Neural crest cell (in vitro differentiated cells): ENCODE measurements at places on chromosomes 1 and 21. TPM values are rescaled to one million over a fixed set of nuclear protein-coding genes. Genes with fewer than 3 reads are reported as not detected.

VCAM1 gene
- 8.6 and 8.7 TPM in 2 replicates for total RNA-seq

- no peaks in the 10 kb centered on the region for H3K27me3 ChIP-seq
- no peak overlapping the region for H3K27ac ChIP-seq
- H3K4me3 ChIP-seq, result no peak overlapping the region
- H3K4me1 ChIP-seq, result no peaks in the 10 kb centered on the region
- no peak for DNase-seq
These were observed 106.9 kb upstream of the F3 start for GRCh38 chr1:94648225-94649007.

KRTAP7-1 gene
- total RNA-seq, result not detected in 2 replicates

GRCh38 chr21:42465803-42466127, 30.3 kb downstream of the RSPH1 start:
- H3K36me3 ChIP-seq, result no peaks in the 10 kb centered on the region
- no peak overlapping the region for H3K4me3 ChIP-seq
- DNase-seq, result no peak
- no peak overlapping the region for H3K27ac ChIP-seq
- no peaks in the 10 kb centered on the region for H3K27me3 ChIP-seq

DNA sequence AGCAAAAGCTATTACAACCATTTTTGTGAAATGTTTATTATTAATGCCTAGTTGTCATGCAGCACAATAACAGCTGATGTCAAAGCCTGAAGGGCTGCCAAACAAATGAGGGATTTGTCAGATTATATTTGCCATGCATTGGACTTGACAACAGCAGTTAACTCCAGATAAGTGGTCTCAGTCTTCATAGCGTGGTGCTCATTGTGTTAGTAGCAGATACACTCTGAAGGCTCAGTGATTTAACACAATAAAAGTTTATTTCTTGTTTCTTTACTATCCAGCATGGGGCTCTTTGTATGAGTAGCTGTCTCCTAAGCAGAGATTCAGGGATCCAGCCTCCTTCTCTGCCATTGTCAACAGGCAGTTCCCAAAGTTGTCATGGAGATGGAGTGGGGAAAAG, 76.0 kb upstream of the PTGFRN start:
- no peak overlapping the region for H3K4me3 ChIP-seq
- no peaks in the 10 kb centered on the region for H3K27me3 ChIP-seq
- no peak for DNase-seq
- H3K4me1 ChIP-seq, result peaks cover 33% of the 10 kb centered on the region

GRCh38 chr1:183562701-183563100, 27.6 kb downstream of the NCF2 start:
- H3K36me3 ChIP-seq, result no peaks in the 10 kb centered on the region
- H3K27ac ChIP-seq, result no peak overlapping the region
- H3K4me1 ChIP-seq, result no peaks in the 10 kb centered on the region
- no peak overlapping the region for H3K4me3 ChIP-seq
- DNase-seq, result no peak

DNA sequence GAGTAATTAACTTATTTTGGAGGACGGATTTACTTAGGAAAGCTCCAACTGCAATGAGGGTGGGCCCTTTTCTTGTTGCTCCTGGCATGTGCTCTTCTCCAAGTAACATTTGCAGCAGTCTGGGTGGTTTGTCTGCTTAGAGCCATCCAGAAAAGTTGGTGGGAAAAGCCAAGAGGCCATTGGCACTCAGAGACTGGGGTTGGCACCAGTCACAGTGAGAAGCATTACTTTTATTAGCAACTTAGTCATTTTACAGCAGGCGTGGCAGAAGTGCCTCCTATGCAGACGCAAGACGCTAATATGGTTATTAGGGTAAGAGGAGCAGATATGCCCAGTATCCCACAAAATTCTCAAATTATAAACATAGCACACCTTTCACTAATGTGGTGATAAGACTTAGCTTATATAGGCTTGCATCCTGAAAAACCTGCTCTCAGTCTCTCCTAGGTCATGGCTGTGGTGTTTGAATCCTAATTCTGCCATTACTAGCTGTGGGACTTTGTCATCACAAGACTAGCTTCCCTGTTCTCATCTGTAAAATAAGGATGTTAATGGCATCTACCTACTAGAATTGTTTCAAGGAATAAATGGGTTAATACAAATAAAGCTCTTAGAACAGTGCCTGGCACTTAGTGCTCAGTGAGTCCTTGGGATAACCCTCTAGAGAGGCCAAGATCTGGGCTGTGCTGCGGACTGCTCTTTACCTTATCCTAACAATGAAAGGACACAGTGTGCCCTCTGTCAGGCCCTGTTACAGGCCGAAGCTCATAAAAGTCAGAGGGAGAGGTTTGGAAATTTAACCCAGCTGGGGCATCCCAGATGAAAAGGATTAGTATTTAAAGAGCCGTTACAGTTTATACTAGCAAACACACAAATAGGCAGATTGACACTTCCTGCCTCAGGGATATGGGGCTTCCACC, 154.6 kb downstream of the ROR1 start:
- peaks cover 2% of the 10 kb centered on the region for H3K36me3 ChIP-seq
- no peaks in the 10 kb centered on the region for H3K27me3 ChIP-seq
- DNase-seq, result no peak
- no peak overlapping the region for H3K4me3 ChIP-seq

DNA sequence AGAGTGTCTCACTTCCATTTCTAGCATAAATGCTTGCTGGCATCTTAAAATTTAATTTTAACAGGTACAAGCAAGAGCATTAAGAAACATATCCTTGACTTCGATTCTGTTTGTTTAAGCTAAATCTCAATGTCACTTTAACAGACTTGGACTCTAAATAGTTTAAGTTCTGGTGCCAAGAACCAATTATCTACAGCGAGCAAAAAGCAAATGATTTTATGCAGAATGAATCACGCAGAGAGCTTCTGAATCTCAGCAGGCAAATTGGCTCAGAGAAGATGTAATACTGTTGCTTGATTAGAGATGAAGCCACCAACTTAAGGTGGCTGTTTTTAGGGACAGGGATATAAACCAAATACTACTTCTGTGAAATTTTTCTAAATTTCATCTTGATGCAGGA, 117.0 kb upstream of the PLD5 start:
- no peaks in the 10 kb centered on the region for H3K27me3 ChIP-seq
- DNase-seq, result no peak
- H3K4me3 ChIP-seq, result no peak overlapping the region
- no peak overlapping the region for H3K27ac ChIP-seq
- H3K36me3 ChIP-seq, result no peaks in the 10 kb centered on the region

DNA sequence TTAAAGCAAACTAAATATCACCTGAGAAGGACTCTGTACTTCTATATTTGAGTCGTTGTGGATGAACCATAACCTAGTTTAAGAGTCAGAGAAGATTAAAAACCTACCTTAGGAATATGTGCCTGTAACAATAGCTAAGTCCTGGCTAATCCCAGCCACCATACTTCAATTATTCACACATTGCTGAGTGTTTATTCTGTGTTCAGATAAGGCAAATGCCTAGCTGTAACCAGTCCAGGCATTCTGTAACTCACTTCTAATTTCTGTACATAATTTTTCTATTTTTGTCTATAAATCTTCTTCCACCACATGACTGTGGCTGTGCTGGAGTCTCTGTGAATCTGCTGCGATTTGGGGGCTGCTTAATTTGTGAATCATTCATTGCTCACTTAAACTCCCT, 441.9 kb upstream of the ADAMTS5 start:
- no peaks in the 10 kb centered on the region for H3K4me1 ChIP-seq
- H3K27me3 ChIP-seq, result no peaks in the 10 kb centered on the region
- DNase-seq, result no peak
- no peak overlapping the region for H3K4me3 ChIP-seq
- H3K27ac ChIP-seq, result no peak overlapping the region

- peak overlapping the region; percentile 94 for H3K4me3 ChIP-seq
- H3K27ac ChIP-seq, result peak overlapping the region; percentile 79
- no peaks in the 10 kb centered on the region for H3K27me3 ChIP-seq
- no peak for DNase-seq
- H3K36me3 ChIP-seq, result peaks cover 5% of the 10 kb centered on the region
- peaks cover 41% of the 10 kb centered on the region for H3K4me1 ChIP-seq
These were observed 578 bp downstream of the USP21 start for GRCh38 chr1:161159913-161160243.

- H3K4me1 ChIP-seq, result peaks cover 33% of the 10 kb centered on the region
- no peak overlapping the region for H3K4me3 ChIP-seq
- no peaks in the 10 kb centered on the region for H3K36me3 ChIP-seq
- H3K27ac ChIP-seq, result no peak overlapping the region
- H3K27me3 ChIP-seq, result peaks cover 34% of the 10 kb centered on the region
These were observed 8.9 kb upstream of the TADA1 start for GRCh38 chr1:166884971-166885370.

GRCh38 chr1:19273106-19273843, 15.3 kb downstream of the AKR7A3 start:
- H3K27me3 ChIP-seq, result no peaks in the 10 kb centered on the region
- no peak for DNase-seq
- H3K4me1 ChIP-seq, result no peaks in the 10 kb centered on the region
- peaks cover 12% of the 10 kb centered on the region for H3K36me3 ChIP-seq
- H3K4me3 ChIP-seq, result no peak overlapping the region

GRCh38 chr1:85088408-85088784, 40.1 kb upstream of the MCOLN3 start:
- H3K36me3 ChIP-seq, result no peaks in the 10 kb centered on the region
- no peak overlapping the region for H3K4me3 ChIP-seq
- peaks cover 12% of the 10 kb centered on the region for H3K27me3 ChIP-seq
- H3K4me1 ChIP-seq, result no peaks in the 10 kb centered on the region

GRCh38 chr1:183656355-183656754, 3.2 kb upstream of the APOBEC4 start:
- peaks cover 6% of the 10 kb centered on the region for H3K36me3 ChIP-seq
- DNase-seq, result no peak
- peaks cover 15% of the 10 kb centered on the region for H3K4me1 ChIP-seq
- no peak overlapping the region for H3K27ac ChIP-seq

- no peaks in the 10 kb centered on the region for H3K36me3 ChIP-seq
- H3K27ac ChIP-seq, result no peak overlapping the region
- H3K4me3 ChIP-seq, result no peak overlapping the region
- DNase-seq, result peak; percentile 84
- peaks cover 5% of the 10 kb centered on the region for H3K4me1 ChIP-seq
These were observed 20.1 kb upstream of the COL16A1 start for GRCh38 chr1:31723828-31724359.

LYPD8 gene
- total RNA-seq, result not detected in 2 replicates

DNA sequence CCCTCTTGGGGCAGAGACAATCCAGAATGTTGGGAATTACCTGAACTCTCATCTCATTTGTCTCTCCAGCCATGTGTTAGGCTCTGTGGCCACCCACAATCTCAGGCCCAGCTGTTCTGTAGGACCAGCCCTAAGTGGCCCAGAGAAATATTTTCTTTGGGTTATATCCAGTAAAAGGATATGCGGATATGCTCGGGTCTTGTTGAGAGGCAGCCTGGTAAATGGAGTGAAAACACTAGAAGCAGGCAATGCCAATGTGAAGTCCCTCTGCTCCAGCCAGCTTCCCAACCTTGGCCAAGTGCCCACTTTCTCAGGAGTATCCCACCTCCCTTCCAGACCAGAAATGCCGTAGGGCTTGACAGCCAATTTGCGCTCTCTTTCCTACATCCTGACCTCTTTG, 192.2 kb downstream of the ST6GALNAC3 start:
- DNase-seq, result no peak
- peaks cover 4% of the 10 kb centered on the region for H3K36me3 ChIP-seq
- no peak overlapping the region for H3K4me3 ChIP-seq

GRCh38 chr1:36100376-36100775, 11.7 kb downstream of the ADPRS start:
- peaks cover 4% of the 10 kb centered on the region for H3K4me1 ChIP-seq
- no peak overlapping the region for H3K4me3 ChIP-seq
- no peaks in the 10 kb centered on the region for H3K27me3 ChIP-seq
- no peaks in the 10 kb centered on the region for H3K36me3 ChIP-seq
- no peak for DNase-seq
- H3K27ac ChIP-seq, result no peak overlapping the region

- peaks cover 4% of the 10 kb centered on the region for H3K36me3 ChIP-seq
- H3K4me3 ChIP-seq, result no peak overlapping the region
- no peak for DNase-seq
- no peaks in the 10 kb centered on the region for H3K27me3 ChIP-seq
- peaks cover 13% of the 10 kb centered on the region for H3K4me1 ChIP-seq
These were observed 189.5 kb upstream of the C1orf174 start for GRCh38 chr1:4089421-4090175.

DNA sequence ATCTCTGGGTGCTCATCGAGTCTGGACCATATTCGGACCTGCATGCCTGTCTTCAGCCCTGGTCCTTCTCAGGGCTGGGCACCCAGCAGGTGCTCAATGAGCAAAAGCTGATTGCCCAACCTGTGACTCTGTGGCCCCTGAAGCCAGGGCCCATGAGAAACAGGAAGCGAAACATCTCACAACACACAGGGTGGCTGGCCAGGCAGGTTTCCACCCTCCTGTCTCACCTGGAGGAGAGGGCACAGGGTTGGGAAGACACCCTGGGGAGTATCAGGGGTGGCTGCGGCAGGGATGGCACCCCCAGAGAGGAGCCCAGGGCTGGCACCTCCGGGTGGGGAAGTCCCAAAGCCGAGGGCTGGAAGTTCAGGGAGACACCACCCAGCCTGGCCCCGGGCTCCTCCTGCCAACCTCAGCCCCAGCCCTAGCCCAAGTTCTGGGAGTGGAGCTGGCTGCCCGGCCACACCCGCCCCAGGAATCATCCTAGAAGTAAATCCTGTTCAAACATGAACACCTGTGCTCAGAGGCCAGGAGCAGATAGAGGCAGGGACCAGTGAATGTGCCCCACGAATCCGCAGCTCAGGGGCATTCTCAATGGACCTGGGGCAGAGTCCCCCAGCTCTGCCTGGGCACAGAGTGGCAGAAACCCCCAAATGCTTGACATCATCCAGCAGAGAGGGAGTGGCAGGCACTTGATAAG, 54.6 kb downstream of the RAP1GAP start:
- H3K4me1 ChIP-seq, result no peaks in the 10 kb centered on the region
- no peak for DNase-seq
- H3K27me3 ChIP-seq, result no peaks in the 10 kb centered on the region

- H3K36me3 ChIP-seq, result no peaks in the 10 kb centered on the region
- no peaks in the 10 kb centered on the region for H3K27me3 ChIP-seq
- DNase-seq, result no peak
- H3K27ac ChIP-seq, result no peak overlapping the region
These were observed 69.6 kb downstream of the DHRS3 start for GRCh38 chr1:12548279-12548972.

GRCh38 chr1:64933296-64934070, 32.9 kb downstream of the JAK1 start:
- H3K27me3 ChIP-seq, result no peaks in the 10 kb centered on the region
- peaks cover 14% of the 10 kb centered on the region for H3K4me1 ChIP-seq
- H3K4me3 ChIP-seq, result no peak overlapping the region
- DNase-seq, result no peak

DNA sequence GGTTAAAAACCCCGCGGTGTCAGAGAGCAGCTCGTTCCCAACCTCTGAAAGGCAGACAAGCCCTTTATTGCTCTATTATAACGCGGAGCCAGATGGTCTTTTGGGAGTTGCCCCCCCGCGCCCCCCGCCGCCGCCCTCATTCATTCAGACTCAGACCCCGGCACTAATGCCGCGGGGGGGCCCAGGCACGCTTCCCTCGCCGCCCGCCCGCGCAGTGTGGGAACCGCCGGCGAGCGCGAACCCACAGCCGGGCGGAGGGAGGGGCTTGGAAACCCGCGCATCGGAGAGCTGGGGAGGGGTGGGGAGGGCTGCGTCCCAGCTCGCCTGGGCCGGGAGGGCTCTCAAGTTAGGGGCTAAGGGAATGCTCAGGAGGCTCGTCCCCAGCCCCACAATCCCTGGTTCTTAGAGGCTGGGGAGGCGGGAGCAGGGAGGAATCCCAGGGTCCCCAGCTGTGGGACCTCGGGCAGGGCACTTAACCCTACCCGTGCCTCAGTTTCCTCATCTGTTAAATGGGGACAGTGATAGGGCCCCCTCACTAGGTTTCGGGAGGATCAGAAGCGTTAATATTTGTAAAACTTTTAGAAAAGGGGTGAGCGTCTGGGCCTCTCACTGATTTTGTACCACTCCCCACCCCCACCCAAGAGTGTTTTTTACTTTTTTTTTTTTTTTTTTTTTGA, 10.9 kb upstream of the HES5 start:
- no peak overlapping the region for H3K27ac ChIP-seq
- H3K36me3 ChIP-seq, result no peaks in the 10 kb centered on the region
- peak overlapping the region; percentile 82 for H3K4me3 ChIP-seq
- H3K4me1 ChIP-seq, result peaks cover 33% of the 10 kb centered on the region
- peaks cover 9% of the 10 kb centered on the region for H3K27me3 ChIP-seq
